ENCODE measurements at places on chromosomes 7 and 10.

DNA sequence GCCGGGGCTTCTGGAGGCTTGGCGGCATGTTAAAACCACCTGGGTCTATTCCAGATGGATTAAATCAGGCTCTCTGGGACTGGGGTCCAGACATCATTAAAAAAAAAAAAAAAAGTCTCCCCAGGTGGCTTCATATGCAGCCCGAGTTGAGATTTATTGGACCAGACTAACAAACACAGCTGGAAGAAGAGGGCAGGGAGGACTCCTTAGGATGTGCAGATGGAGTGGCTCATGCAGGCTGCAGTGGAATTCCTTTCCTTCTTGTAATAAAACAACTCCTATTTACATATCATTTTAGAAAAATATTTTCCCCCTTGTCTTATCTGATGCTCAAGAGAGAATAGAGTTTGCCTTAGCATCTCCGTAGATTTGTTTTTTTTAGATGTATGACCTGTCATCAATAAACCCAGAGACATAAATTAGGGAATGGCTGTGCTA is 238.1 kb downstream of the CAMK1D start:
- DNase-seq = peak; percentile 23

GRCh38 chr10:120327675-120328074 is 129.4 kb upstream of the PLPP4 start:
- no peak for DNase-seq

GRCh38 chr10:22365644-22366434 is 20.5 kb downstream of the SPAG6 start:
- no peak for DNase-seq

DNA sequence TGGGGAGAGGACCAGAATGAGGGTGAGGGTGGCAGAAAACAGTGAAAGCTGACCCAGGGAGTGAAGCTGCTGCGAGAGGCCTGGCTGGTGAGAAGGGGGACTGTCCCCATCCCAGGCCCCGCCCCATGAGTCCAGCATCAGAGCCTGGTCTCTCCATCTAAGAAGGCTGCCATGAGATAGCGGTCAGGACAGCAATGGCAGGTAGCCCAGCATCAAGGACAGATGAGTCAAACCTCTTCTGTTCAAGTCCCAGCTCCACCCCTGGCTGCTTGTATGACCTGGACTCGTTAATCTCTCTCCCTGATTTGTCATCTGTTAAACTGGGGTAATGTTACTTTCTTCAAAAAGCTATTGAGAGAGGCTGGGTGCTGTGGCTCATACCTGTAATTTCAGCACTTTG is 22.2 kb downstream of the GPNMB start:
- no peak for DNase-seq

GRCh38 chr7:139072796-139073195 is 36.7 kb downstream of the ZC3HAV1 start:
- peak; percentile 13 for DNase-seq

DNA sequence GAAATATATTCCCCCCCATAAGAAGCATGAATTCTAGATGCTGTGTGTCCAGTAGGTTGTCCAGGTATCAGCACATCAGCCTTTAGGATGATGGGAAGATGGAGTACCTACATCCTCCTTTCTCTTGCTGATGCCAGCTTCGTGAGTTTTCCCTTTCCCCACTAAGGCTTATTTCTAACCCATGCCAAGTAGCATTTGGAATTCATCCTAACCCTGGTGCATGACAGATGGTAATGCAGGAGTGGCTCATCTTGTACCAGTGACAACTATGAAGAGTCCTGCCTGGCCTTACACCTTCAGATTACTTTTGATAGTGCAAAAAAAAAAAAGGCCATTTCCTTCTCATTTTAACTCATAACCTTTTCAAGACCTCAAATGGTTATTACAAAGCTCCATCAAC is 58.7 kb downstream of the ARHGAP21 start:
- DNase-seq = peak; percentile 64

GRCh38 chr7:132609222-132609621 is 33.0 kb upstream of the PLXNA4 start:
- DNase-seq = no peak

- no peak for DNase-seq
Observed at GRCh38 chr7:5510426-5511045, 86.9 kb upstream of the TNRC18 start.

- no peak for DNase-seq
Observed at GRCh38 chr10:78849115-78849514, 219.7 kb upstream of the ZMIZ1 start.

- no peak for DNase-seq
Observed at GRCh38 chr10:110764793-110765512, 106.8 kb upstream of the PDCD4 start.

GRCh38 chr10:31972519-31973041 is 43.9 kb upstream of the ARHGAP12 start:
- DNase-seq = no peak

DNA sequence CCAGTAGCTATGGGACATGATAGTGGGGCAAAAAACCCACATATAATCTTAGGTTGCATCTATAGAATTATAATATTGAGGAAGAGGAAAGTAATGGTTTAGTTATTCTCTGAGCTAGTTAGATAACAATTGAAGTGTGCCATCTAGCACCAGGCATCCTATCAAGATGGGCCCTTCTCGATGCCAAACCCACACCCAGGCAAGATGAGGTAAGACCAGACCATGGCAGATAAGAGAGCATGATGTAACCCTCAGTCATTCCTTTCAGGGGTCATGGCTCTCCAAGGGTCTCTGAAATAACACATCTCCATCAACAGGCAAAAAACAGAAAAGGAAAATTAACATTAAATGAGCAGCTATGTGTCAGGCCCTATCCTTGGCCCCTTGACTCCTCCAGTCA is 128.7 kb downstream of the SH3PXD2A start:
- DNase-seq = no peak

- no peak for DNase-seq
Observed at GRCh38 chr10:124594240-124594639, 132.6 kb downstream of the LHPP start.

DNA sequence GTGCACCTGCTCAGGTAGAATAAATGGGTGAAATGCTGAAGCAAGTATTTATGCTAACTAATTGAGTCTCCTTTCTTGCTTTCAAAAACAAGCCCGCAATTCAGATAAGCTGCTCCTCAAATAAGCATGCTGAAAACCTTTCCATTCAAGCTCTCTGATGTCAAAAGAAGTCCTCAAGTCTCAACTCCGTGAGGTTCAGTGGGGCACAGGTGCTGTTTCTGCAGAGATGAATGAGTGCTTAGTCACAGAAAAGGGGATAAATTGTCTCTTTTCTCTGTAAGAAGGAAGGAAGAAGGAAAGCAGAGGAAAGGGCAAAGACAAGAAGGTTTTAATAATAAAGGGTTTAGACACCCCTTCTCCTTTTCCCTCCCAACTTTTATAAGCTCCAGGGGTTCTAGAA is 229.8 kb upstream of the NPY start:
- no peak for DNase-seq

DNA sequence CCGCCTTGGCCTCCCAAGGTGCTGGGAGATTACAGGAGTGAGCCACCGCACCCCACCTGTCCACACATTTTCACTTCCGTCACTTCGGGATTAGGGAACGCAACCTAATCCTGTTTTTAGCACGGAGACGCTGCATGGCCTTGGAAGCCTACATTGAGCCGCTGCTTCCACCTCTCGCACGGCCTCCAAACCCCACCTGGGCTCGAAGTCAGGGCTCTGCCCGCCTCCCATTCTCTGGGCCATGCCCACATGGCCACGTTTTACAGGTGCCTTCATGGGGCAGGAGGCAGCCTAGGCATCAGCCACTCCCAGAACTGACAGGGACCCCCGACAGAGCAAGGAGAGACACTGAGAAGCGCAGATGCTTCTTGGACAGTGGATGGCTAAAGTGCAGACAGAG is 100.6 kb downstream of the OAT start:
- no peak for DNase-seq

DNA sequence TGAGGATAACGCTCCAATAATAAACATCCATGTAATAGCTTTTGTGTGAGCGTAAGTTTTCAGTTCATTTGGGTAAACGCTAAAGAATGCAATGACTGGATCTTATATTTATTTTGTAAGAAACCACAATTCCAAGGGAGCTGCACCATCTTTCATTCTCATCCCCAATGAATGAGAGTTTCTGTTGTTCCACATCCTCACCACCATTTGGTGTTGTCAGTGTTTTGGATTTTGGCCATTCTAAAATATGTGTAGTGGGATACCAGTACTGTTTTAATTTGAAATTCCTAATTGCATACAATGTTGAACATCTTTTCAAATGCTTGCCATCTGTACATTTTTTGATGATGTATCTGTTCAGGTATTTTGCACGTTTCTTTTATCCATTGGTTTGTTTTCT is 50.9 kb upstream of the SEMA3D start:
- DNase-seq = no peak

- DNase-seq = no peak
Observed at GRCh38 chr10:132069849-132070182, 4.1 kb downstream of the JAKMIP3 start.
